CD4-positive, alpha-beta T cell treated with Interleukin-4 for 4 hours (primary cell): ENCODE measurements at places on chromosomes 6 and 20.

- DNase-seq = no peak
These were observed 10.8 kb upstream of the WTAP start for GRCh38 chr6:159716247-159717096.

GRCh38 chr6:6412700-6413099 is 92.2 kb upstream of the F13A1 start:
- DNase-seq = no peak

GRCh38 chr20:20466341-20466879 is 98.5 kb downstream of the INSM1 start:
- no peak for DNase-seq

- no peak for DNase-seq
These were observed 66.3 kb upstream of the CD93 start for GRCh38 chr20:23152308-23152892.

DNA sequence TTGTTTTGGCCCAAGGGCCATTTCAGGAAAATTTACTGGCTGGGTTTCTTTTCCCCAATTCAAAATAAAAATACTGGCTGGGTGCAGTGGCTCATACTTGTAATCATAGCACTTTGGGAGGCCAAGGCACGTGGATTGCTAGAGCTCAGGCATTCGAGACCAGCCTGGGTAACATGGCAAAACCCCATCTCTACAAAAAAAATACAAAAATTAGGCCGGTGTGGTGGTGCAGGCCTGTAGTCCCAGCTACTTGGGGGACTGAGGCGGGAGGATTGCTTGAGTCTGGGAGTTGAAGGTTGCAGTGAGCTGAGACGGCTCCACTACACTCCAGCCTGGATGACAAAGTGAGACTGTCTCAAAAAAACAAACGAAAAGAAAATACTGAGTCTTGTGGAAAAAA is 60.0 kb downstream of the NINL start:
- DNase-seq = no peak

DNA sequence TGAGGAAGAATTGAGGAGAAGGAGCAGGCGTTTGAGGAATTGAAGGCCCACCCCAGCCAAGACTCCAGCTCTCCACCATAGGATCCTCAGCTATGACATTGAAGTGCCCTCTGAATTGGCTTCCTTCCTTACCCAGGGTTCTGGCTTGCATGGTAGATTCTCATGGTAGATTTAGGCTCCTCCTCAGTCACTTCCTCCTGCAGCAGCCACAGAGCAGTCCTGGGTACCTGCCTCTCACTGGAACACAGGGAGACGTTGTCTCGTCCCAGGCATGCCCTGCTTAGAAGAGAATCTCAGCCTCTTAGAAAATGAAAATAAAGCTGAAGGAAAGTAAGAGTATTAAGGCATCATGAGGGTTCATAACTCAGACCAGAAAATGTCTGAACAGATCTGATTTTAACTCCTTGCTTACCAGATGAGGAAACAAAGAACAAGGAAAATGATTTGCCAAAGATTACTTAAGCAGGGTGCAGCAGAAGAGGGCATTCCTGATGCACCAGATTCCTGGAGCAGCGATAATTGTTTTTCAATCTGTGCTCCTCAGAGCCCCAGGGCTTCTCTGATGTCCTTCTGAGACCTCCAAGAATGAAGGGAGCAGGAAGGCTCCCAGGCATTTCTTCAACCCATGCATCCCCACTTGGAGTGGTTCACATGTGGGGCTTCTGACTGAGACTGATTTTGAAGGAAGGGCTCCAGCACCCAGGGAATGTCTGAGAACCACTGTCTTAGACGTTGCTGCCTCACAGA is 219.8 kb downstream of the HIVEP2 start:
- DNase-seq = no peak

- DNase-seq = no peak
These were observed 94.9 kb downstream of the JARID2 start for GRCh38 chr6:15340775-15341174.

DNA sequence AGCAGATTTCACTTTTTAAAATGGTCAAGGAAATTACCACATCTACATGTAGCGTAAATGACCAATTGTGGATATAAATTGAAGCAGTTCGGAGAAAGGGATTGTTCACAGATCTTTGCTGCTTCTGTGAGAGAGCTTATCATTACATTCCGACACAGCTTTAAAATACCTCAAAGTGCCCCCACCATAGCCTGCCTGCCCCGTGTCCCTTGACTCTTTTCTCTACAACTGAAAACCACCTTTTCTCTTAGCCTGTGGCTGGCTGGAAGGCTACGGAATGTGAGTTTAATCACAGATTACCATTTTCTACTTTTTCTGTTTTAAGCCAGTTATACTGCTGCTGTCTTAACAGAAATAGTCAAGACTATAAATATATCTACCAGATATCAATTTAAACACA is 347.2 kb upstream of the MAP3K7 start:
- no peak for DNase-seq

DNA sequence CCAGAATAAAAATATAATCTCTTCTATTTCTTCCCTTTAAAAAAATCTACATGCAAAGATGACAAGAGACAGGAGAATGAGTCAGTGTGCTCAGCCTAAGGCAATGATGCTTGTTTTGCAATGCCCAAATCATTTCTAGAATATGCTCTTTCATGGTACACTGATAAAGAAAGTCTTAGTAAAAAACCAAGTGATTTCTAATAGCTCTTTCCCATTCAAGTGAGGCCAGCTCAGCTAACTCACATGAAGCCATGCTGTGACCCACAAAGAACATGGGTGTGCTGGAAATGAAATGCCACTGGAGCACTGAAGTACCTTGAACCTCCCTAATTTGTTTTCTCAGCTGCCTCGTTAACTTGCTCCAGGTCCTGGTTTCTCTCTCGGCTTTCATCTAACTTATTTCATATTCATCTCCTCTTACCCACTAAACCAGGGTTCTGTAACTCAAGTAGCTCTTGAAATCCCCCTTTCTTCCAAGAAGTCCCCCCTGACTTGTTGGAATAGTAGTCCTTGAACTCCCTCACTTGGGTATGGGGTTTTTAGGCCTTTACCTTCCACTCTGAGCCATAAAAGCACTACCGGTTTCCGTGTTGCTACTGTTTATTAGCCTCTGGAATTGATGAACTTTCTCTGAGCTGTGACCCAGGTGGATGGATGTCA is 92.7 kb downstream of the IRF4 start:
- DNase-seq = no peak

DNA sequence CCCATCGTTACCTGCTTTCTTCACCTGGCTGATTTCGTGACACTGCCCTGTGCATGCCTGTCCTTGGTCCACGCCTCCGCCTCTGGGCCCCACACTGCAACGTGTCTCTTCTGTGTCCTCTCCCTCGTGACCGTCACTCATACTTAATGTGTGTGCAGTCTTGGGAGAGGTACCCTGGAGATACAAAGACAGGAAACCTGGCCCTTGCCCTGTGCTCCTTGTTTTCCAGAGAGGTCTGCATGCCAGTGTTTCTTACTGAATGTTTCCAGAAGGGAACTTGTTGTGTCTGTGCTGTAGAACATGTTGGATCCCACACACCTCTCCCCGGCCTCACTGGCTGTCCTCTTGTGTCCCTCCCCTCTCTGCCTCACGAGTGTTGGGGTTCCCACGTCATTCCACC is 45.8 kb downstream of the SNX9 start:
- DNase-seq = no peak

DNA sequence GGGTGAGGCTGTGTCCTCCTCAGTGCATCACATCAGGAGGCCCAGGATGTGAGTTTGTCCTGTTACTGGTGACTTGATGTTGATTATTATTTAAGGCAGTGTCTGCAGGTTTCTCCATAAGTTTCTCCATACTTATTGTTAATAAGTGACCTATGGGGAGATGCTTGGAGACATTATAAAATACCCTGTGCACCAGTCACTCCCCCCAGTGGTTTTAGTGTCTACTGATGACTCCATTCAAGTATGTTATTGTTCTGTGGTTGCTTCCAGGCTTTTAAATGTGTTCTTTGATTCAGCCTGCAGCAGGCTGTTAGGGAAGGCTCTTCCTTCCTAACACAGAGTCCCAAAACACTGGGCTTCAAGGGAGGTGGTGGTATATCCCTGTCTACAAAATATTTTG is 14.6 kb upstream of the CST3 start:
- DNase-seq = no peak

DNA sequence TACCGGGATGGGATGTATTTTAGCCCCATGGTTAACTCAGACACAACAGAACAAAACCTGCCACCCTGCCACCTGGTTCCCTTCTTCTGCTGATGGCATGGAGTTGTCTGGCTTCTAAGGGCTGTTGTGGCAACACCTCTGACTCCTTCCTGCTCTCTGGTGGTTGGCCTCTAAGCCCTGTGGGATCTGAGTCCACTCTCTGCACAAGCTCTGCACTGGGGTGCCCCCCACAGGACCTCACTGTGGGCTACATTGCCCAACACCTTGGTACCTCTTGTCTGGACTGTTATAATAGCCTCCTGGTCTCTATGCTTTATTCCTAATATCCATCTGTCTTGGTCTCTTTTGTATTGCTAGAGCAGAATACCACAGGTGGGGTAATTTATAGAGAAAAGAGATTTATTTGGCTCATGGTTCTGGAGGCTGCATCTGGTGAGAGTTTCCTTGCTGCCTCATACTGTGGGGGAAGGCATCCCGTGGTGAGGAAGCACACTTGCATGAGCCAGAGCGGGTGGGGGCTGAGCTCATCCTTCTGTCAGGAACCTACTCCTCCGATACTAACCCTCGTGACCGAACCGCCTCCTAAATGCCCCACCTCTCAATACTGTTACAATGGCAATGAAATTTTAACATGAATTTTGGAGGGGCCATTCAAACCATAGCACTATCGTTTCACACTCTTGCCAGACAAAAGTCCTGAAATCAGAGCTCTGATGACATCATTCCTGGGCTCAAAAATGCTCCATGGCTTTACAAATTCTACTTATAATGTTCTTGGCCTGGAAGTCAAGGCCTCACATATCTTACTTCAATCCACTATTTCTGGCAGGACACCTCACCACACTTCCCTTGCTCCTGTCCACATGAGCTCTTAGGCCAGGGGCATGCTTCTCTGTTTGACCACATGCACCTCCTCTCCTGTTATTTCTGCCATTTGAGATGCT is 127.2 kb downstream of the PAX1 start:
- DNase-seq = no peak

GRCh38 chr20:40254023-40254772 is 434.8 kb downstream of the MAFB start:
- no peak for DNase-seq

GRCh38 chr20:62587757-62588402 is 54.4 kb upstream of the SLCO4A1 start:
- no peak for DNase-seq

DNA sequence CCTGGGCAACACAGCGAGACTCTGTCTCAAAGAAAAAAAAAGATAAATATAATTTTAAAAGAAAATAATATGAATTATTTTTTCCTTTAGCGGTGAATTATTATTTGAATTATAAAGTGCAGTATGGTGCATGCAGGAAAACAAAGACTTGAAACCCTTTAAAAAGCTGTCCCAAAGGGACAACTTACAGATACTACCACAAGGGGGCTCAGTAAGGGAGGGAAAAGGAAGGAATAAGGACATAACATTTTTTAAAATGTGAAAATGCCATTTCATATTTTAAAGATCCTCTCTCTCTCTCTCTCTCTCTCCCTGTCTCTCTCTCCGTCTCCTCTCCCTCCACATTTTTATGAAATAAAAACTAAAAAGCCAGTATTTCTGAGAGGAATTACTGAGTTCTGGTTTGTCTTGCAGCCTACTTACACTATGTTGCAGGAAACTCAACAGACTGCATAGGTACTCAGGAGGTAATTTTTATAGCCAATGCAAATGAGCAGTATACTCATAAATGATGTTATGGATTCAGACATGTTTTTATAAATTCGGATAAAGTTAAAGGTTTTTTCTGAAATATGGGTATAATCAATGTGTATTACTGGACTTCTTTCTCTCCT is 455.0 kb upstream of the GJE1 start:
- DNase-seq = peak; percentile 26

GRCh38 chr6:36912030-36912454 is 26.3 kb downstream of the C6orf89 start:
- DNase-seq = peak; percentile 37

- DNase-seq = no peak
These were observed 817 bp upstream of the TAP2 start for GRCh38 chr6:32839356-32839755.

DNA sequence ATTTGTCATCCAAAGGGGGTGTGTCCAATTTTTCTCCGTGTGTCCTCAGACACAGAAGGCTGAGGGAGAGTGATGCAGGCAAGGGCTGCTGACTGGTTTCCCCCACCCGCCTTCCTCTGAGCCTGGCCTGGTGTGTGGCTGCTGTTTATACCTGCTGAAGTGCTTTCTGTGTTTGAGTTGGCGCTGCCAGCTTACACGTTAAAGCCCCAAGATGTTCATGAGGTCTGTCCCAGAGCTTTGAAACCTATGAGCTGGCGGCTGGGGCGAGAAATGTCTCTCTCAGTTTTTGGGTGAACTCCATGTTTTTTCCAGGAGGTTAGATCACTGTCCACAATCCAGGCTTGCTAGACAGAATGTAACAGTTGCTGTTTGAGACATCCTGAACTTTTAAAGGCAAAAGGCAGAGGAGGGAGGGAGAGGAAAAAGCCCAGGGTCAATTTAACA is 69.0 kb upstream of the CCN2 start:
- no peak for DNase-seq

- no peak for DNase-seq
These were observed 98.8 kb upstream of the SNX9 start for GRCh38 chr6:157724138-157724820.

GRCh38 chr6:118253741-118254140 is 294.4 kb upstream of the PLN start:
- no peak for DNase-seq

GRCh38 chr6:89145956-89146717 is at the start of gene PM20D2:
Gene PM20D2, plus strand, starts transcription at chr6:89146055. Its CDS starts 90 bp downstream, at chr6:89146145.
- peak; percentile 51 for DNase-seq

DNA sequence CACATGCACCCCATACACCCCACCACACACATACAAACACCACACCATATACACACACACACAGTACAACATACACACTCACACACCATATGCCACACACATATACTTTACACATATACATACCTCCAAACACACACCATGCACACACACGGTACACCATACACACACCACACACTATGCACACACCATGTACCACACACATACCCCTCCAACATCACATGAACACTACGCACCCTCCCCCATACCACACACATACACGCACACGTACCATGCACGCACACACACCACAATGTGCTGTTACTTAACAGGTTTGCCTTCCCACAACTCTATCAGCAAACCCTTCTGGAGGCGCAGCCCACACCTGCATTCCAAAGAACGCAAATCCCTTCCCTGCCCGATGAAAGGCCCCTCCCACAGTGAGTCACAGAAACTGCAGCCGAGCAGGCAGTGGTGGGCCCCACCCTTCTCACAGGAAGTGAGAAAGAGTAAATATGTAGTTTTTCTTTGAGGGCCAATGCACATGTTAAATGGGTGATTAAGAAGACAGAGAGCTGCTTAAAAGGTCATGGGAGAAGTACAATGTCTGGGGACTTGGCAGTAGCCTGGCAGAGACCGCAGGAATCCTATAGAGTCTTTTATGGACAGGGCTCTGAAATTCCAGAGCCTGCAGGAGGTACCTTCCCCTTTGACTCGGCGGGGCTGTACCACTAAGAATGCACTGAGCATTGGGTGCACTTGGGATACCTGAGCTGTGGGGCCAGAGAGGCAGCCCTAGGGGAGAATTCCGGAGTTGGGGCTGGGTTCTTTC is 34.1 kb upstream of the EZR start:
- DNase-seq = peak; percentile 98

GRCh38 chr6:30935018-30935417 is 3.0 kb upstream of the SFTA2 start:
- no peak for DNase-seq
